T-helper 17 cell (primary cell): ENCODE measurements at places on chromosomes 6 and 20. TPM values are rescaled to one million over a fixed set of nuclear protein-coding genes. Genes with fewer than 3 reads are reported as not detected.

SLC24A3 gene
- total RNA-seq: 6.1 TPM

GPRC6A gene
- total RNA-seq: not detected

GRCh38 chr6:29995340-29995777 is 53.0 kb downstream of the HLA-A start:
- DNase-seq: no peak
- H3K27me3 ChIP-seq: peaks cover 40% of the 10 kb centered on the region
- H3K27ac ChIP-seq: no peak overlapping the region
- H3K4me3 ChIP-seq: no peak overlapping the region

GRCh38 chr6:107689190-107689589 is 134.9 kb downstream of the SCML4 start:
- no peak overlapping the region for H3K4me3 ChIP-seq
- no peak for DNase-seq
- no peaks in the 10 kb centered on the region for H3K27me3 ChIP-seq
- H3K36me3 ChIP-seq: no peaks in the 10 kb centered on the region

PTCRA gene
- total RNA-seq: 35.0 TPM

ZKSCAN3 gene
- 2.0 TPM for total RNA-seq

SPATA2 gene
- total RNA-seq: 24.9 TPM

MOG gene
- total RNA-seq: not detected

- no peaks in the 10 kb centered on the region for H3K27me3 ChIP-seq
- H3K4me1 ChIP-seq: peaks cover 3% of the 10 kb centered on the region
- peaks cover 2% of the 10 kb centered on the region for H3K36me3 ChIP-seq
- no peak overlapping the region for H3K27ac ChIP-seq
Measured at GRCh38 chr6:2687456-2687855, 63.3 kb downstream of the MYLK4 start.

DNA sequence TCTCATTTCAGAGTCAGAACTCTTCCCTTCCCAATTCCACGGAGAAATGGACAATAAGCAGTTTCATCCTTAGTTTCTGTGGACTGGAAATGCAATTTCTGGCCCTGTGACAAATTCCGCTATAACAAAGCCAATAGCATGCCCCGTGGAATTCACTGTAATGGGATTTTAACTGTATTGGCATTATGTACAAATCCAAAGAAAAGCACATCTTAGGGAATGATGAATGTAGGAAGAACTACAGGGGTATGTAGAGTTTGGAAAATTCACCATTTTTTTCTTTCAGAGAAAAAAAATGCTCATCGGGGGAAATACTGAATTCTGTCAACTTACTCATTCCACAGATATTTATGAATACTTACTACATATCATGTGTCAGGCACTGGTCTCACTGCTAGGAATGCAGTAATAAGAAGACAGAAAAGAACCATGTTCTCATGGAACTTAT is 43.5 kb downstream of the KIF6 start:
- H3K4me1 ChIP-seq: no peaks in the 10 kb centered on the region
- H3K4me3 ChIP-seq: no peak overlapping the region
- no peak overlapping the region for H3K27ac ChIP-seq
- no peaks in the 10 kb centered on the region for H3K36me3 ChIP-seq

STAU1 gene
- 45.6 TPM for total RNA-seq

- H3K4me3 ChIP-seq: peak within 1 kb of the TSS; percentile 21
- no peak for DNase-seq
- peaks cover 4% of the 10 kb centered on the region for H3K4me1 ChIP-seq
- H3K36me3 ChIP-seq: peaks cover 2% of the 10 kb centered on the region
- H3K27me3 ChIP-seq: peaks cover 40% of the 10 kb centered on the region
Measured at GRCh38 chr20:63471981-63472831, at the start of gene KCNQ2. TSS of gene KCNQ2 (minus strand) at chr20:63472655. CDS start at chr20:63472463, 192 bp downstream.

- no peaks in the 10 kb centered on the region for H3K4me1 ChIP-seq
- no peak for DNase-seq
- no peak overlapping the region for H3K27ac ChIP-seq
- H3K36me3 ChIP-seq: no peaks in the 10 kb centered on the region
- no peak overlapping the region for H3K4me3 ChIP-seq
Measured at GRCh38 chr6:66496659-66497058, 789.6 kb upstream of the EYS start.

ATF6B gene
- 107 TPM for total RNA-seq

DNA sequence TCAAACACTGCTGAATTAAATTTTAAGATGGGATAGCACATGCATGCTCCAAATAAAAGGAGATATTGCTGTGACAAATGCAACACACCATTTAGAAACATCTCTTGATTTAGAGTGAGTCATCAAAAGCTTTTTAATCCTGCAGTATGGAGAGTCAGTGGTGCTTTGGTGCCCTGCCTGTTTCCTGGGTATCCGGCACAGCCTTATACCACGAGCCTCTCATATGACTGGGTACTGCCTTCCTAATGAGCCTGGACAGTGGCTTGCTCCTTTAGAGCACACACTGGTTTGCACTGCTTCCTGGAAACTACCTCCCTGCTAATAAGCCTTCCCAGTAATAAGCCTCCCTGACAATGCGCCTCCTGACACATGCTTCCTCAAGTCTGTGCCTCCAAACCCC is 65.3 kb upstream of the KCNK16 start:
- peaks cover 61% of the 10 kb centered on the region for H3K27me3 ChIP-seq
- no peak overlapping the region for H3K27ac ChIP-seq
- H3K36me3 ChIP-seq: peaks cover 4% of the 10 kb centered on the region

DNA sequence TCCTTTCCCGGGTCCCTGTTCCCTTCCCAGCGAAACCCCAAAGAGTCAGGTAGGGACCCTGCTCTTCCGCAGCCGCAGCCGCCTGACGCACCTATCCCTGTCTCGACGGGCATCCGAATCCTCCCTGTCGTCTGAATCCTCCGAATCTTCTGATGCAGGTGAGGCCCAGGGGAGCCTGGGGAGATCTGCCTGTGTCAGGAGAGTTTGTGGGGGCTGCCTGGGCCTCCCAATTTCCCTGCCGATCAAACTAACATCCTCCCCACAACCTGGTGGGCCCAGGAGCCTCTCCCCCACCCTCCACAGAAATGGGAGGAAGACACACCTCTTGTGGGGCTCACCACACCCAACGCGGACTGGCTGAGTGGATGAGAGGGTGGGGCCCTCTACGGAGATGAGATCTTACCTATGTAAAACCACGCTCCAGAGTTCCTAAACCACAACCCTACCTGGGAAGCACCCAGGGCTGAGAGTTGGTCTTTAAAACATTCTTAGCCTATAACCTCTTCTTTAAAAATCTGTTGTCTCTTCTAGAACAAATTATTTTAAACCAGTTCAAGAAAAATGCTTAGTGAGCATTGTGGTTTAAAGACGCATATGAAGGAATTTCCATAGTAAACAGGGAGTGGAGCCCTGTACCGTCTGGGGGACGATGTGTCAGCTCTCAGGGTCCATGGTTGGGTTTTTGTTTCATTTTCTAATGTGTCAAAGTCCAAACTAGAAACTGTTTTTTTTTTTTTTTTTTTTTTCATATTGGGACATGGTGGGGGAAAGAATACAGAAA is 1.7 kb downstream of the CDC25B start:
- H3K4me3 ChIP-seq: peak overlapping the region; percentile 100
- H3K36me3 ChIP-seq: peaks cover 12% of the 10 kb centered on the region
- no peaks in the 10 kb centered on the region for H3K27me3 ChIP-seq
- peaks cover 42% of the 10 kb centered on the region for H3K4me1 ChIP-seq
- DNase-seq: no peak
- H3K27ac ChIP-seq: peak overlapping the region; percentile 95

GRCh38 chr20:36149469-36149868 is 5.1 kb upstream of the EPB41L1 start:
- peaks cover 4% of the 10 kb centered on the region for H3K36me3 ChIP-seq
- DNase-seq: no peak
- peaks cover 74% of the 10 kb centered on the region for H3K27me3 ChIP-seq
- H3K27ac ChIP-seq: no peak overlapping the region
- H3K4me3 ChIP-seq: no peak overlapping the region
- peaks cover 5% of the 10 kb centered on the region for H3K4me1 ChIP-seq

MMP24OS gene
- total RNA-seq: 64.4 TPM

DNA sequence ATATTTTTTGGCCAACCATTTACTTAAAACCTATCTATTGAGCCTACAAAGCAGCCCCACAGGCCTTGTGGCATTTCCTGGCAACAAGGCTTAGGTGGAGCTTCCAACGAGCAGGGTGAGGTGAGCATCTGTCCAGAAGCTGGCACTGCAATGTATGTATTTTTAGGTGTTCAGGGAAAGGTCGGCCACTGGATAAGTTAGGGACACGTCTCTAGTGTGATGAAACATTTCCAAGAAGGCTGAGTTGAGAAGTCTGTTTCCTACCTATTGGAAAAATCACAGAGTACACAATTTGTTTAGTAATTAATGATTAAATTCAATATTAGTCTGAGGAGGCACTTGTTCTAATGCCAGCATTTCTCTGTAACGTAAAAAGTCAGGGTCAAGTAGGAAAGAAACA is 17.8 kb upstream of the RCAN2 start:
- no peaks in the 10 kb centered on the region for H3K4me1 ChIP-seq
- no peak overlapping the region for H3K4me3 ChIP-seq
- no peak for DNase-seq

PIGT gene
- 136 TPM for total RNA-seq

CDK19 gene
- total RNA-seq: 17.1 TPM

DNA sequence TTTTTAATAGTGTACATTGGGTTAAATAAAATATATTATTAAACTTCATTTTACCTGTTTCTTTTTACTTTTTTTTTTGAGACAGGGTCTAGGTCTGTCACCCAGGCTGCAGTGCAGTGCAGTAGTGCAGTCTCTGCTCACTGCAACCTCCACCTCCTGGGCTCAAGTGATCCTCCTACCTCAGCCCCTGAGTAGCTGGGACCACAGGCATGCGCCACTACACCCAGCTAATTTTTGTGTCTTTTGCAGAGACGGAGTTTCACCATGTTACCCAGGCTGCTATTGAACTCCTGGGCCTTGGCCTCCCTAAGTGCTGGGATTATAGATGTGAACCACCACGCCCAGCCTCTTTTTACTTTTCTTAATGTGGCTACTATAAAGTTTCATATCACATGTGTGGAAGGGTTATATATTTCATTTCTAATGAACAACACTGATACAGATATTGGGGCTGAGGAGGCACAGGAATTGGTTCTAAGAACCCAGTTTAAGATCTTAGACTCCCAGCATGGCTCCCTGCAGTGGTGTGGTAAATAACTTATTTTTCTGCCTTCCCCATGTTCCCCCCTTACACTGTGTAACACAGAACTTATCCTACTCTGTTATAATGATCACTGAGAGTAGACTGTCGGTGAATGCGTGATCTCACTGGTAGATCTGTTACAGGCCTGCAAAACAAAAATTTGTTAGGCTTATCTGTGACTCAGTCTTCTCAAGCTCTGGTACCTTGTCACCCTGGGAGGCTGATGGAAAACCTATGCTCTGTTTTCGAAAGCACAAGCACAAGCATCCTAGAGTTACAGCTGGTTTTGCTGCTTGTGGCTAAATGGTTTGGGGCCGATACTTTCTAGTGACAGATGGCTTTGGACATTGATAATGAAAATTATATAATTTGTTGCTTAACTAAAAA is 5.8 kb upstream of the ATXN1 start:
- H3K4me3 ChIP-seq: no peak overlapping the region
- H3K36me3 ChIP-seq: no peaks in the 10 kb centered on the region
- DNase-seq: no peak

GRCh38 chr6:1187293-1188131 is 124.4 kb upstream of the FOXQ1 start:
- peaks cover 19% of the 10 kb centered on the region for H3K27me3 ChIP-seq
- H3K36me3 ChIP-seq: no peaks in the 10 kb centered on the region
- H3K4me1 ChIP-seq: no peaks in the 10 kb centered on the region

DNA sequence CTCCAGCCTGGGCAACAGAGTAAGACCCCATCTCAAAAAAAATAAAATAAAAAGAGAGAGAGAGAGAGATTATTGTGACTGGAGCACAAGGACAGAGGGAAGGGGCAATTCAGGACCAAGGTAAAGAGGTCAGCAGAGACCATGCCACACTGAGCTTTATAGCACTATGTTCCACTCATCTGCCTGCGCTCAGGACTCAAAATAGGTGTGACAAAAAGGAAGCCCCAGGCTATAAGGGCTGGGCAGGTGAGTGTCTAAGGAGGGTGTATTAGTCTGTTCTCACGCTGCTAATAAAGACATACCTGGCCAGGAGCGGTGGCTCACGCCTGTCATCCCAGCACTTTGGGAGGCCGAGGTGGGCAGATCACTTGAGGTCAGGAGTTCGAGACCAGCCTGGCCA is 23.1 kb upstream of the SRSF6 start:
- H3K36me3 ChIP-seq: peaks cover 3% of the 10 kb centered on the region
- no peak overlapping the region for H3K4me3 ChIP-seq
- peaks cover 55% of the 10 kb centered on the region for H3K27me3 ChIP-seq
- peaks cover 2% of the 10 kb centered on the region for H3K4me1 ChIP-seq
- no peak for DNase-seq

HLA-DQA2 gene
- total RNA-seq: 3.4 TPM

OOEP gene
- total RNA-seq: not detected

DNA sequence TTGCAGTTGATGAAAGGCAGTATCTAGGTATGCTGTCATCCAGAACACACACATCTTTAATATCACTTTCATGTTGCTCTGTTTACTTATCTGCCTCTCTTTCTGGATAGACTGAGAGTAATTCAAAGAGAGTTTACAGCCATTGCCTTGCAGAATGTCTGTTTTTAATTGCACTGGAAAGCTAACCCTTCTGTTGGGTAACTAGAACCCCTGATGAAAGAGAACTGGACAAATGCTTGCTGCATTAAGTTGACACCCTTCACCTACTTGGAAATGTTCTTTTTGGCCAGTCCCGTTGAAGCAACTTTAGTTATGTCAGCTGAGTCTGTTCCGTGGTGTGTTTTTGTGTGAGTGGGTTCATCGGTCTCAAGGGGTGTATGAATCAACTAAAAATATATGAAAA is 383.8 kb upstream of the CITED2 start:
- H3K4me1 ChIP-seq: no peaks in the 10 kb centered on the region
- H3K36me3 ChIP-seq: no peaks in the 10 kb centered on the region
- H3K4me3 ChIP-seq: no peak overlapping the region
- H3K27ac ChIP-seq: no peak overlapping the region
- H3K27me3 ChIP-seq: peaks cover 9% of the 10 kb centered on the region

DNA sequence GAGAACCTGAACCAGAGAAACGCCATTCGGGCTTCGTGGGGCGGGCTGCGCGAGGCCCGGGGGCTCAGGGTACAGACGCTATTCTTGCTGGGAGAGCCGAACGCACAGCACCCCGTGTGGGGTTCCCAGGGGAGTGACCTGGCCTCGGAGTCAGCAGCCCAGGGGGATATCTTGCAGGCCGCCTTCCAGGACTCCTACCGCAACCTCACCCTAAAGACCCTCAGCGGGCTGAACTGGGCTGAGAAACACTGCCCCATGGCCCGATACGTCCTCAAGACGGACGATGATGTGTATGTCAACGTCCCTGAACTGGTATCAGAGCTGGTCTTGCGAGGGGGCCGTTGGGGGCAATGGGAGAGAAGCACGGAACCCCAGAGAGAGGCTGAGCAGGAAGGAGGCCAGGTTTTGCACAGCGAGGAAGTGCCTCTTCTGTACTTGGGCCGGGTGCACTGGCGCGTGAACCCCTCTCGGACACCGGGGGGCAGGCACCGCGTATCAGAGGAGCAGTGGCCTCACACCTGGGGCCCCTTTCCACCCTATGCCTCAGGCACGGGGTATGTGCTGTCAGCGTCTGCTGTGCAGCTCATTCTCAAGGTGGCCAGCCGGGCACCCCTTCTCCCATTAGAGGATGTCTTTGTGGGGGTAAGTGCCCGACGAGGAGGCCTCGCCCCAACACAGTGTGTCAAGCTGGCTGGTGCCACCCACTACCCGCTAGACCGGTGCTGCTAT is 904 bp downstream of the B3GALT4 start:
- peaks cover 55% of the 10 kb centered on the region for H3K4me1 ChIP-seq
- DNase-seq: no peak
- H3K27ac ChIP-seq: peak overlapping the region; percentile 99

TMEM74B gene
- total RNA-seq: 0.32 TPM

FANCE gene
- 3.7 TPM for total RNA-seq

- DNase-seq: no peak
- H3K4me1 ChIP-seq: no peaks in the 10 kb centered on the region
- H3K4me3 ChIP-seq: no peak overlapping the region
- H3K27me3 ChIP-seq: peaks cover 25% of the 10 kb centered on the region
- no peak overlapping the region for H3K27ac ChIP-seq
Measured at GRCh38 chr6:134686071-134686470, 263.8 kb downstream of the ALDH8A1 start.
